ENCODE measurements at places on chromosomes 3 and 15.
A peak's percentile ranks its signal among the peaks of the same experiment; 100 is the strongest.

GRCh38 chr3:12956316-12956660, 114.9 kb upstream of the RPL32 start:
- no peak for DNase-seq

DNA sequence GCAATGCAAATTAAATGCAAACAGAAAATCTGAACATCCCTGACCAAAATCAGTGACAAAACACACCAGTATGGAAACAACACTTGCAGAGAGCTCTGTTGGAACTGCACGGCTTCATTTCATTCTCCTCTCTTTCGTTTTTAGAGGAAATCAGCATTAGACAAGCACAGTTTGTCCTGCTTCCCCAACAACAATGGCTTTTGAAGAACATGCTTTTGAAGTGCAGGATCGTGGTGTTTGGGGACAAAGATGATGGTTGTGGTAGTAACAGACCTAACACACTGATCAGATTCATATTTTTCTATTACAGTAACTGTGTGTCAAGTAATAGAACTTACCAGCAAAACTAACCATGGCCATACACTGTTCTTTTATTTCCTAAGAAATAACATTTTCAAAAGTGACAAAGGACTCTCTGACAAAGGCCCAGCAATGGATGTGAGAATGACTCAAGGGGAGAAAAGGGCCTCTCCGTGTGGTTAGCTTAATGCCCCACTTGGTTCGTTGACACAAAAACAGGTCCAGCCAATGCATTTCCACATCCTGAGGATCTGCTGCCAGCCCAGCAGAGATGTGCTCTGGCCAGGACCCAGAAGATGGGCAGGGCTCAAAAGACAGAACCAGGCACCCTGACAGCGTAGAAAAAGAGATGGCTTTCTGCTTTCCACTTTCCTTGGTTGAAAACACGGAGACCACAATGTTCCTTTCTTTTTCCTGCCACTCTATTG, 84.1 kb downstream of the CCNL1 start:
- no peak for DNase-seq

- no peak for DNase-seq
These were observed 13.9 kb downstream of the AADAC start for GRCh38 chr3:151827816-151828215.

DNA sequence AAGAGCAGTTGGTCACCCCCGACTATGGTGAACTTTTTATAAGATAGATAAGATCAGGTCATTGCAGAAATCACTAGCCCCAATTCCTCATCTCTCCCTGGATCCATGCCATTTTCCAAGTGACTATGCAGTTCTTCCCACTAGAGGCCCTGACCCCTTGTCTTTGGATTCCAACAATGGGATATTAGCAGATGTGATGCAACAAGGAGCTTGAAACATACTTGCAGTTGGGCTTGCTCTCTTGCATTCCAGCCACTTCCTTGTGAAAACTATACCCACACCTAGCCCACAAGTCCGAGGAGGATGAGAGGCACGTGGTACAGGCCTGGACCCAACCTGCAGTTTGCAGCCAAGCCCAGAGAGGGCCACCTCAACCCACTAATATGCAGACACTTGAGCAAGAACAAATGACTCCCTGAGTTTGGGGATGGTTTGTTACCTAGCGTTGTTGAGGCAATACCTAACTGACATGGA, 60.6 kb downstream of the SUCLG2 start:
- DNase-seq = no peak

DNA sequence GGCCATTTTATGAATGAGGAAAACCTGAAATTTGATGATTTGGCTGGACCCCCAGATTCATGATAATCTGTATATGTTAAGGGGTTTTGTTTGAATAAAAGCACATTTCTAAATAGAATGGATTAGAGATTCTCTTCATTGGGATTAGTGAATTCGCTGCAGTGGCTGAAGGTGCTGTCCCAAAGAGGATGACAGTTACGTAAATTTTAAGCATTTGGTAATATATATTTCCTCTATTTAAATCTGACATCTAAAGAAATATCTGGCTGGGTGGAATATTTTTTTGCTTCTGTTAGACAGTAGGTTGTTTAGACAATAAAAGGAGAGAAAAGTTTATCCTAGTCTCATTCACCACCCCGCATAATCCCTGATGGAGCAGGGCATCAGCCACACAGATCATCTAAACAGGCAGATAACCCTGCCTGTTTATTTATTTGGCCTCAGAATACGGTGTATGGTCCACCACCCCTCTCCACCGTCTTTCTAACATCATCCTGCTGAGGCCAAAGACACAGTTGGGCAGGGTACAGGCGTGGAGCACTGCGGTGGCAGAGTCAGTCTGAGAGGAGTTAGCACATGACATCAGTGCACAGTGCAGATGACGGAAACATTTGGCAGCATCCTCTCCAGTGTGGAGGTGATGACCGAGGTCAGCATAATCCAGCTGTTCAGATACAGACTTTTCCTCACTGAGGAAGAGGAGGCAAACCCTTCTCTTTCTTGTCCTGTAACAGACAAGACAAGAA, 20.4 kb upstream of the NFKBIZ start:
- DNase-seq = no peak

DNA sequence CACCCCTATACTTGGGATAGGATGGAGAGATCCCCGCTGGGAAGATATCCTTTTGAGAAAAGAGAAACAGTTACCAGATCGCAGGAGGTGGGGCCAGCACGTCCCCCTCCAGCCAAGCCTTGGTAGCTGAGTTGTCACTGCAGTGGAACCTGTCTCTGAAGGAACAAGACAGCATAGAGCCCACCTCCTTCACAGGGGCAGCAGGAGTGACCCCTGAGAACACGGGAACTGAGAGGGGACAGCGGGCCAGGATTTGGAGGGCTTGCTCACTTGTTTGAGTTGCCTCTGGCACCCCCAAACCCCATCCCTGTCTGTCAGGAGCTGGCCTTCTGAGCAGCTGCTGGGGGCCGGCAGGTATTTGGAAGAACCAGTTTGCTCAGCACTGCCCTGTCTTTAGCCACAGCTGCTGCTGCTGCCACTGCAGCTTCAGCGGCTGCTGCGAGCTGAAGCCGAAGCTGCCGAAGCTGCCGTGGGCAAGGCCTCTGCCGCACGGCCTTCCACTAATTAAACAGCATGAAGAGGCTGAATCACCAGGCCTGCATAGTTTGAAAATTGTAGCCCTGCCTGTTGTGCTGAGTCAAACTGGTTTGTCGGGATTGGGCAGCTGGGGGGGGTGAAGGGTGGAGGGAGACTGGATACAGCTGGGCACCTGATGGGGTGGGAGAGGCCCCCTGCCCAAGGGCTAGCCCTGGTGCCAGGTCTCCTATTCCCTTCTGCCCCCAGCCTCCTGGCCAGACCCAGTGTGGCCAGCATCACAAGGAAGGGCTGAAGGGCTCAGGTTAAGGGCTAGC, 4.0 kb downstream of the EPHB3 start:
- no peak for DNase-seq

GRCh38 chr15:95528920-95529319, 801.6 kb upstream of the NR2F2 start:
- no peak for DNase-seq

GRCh38 chr15:48936666-48937065, 27.1 kb downstream of the SHC4 start:
- no peak for DNase-seq

GRCh38 chr15:40115670-40116093, 7.0 kb upstream of the BMF start:
- DNase-seq = no peak

GRCh38 chr15:37007301-37007700, 93.0 kb downstream of the MEIS2 start:
- DNase-seq = no peak

GRCh38 chr15:50815958-50816590, 50.6 kb upstream of the SPPL2A start:
- no peak for DNase-seq

DNA sequence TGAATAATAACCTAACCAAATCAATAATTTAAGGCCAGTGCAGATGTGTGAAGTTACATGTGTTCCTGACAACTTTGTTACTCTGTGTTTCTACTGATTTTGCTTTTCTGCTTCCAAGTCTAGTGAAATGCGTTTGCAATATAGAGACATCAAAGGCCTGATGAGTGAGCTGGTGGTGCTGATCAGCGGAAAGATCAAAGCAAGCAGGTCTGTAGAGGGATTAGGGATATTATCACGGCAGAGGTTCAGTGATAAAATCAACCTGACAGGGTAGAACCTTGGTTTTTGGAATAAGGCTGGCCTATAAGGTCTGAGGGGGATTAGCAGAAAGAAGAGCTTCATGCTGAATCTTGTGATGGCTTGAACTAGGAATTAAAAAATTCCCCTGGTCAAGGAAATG, 111.7 kb downstream of the EDEM1 start:
- DNase-seq = no peak

- no peak for DNase-seq
These were observed 108.7 kb downstream of the RARB start for GRCh38 chr3:25536521-25537391.

DNA sequence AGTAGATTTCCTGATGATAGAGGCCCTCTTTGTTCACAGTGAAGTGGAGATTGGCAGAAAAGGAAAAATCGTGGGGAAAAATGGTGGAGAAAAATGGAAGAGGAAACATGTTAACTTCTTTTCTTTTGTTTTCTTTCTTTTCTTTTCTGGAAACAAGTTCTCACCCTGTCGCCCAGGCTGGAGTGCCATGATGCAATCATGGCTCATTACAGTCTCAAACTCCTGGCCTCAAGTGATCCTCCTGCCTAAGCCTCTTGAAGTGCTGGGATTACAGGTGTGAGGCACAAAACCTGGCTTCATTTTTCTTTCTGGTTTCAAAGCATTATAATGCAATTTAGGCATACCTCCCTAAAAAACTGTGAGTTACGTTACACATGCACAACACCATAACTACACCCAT, 464.2 kb downstream of the MECOM start:
- DNase-seq = no peak

GRCh38 chr3:70085613-70086012, 86.1 kb downstream of the SAMMSON start:
- no peak for DNase-seq

GRCh38 chr15:70246623-70247220, 149.0 kb upstream of the TLE3 start:
- DNase-seq = no peak

DNA sequence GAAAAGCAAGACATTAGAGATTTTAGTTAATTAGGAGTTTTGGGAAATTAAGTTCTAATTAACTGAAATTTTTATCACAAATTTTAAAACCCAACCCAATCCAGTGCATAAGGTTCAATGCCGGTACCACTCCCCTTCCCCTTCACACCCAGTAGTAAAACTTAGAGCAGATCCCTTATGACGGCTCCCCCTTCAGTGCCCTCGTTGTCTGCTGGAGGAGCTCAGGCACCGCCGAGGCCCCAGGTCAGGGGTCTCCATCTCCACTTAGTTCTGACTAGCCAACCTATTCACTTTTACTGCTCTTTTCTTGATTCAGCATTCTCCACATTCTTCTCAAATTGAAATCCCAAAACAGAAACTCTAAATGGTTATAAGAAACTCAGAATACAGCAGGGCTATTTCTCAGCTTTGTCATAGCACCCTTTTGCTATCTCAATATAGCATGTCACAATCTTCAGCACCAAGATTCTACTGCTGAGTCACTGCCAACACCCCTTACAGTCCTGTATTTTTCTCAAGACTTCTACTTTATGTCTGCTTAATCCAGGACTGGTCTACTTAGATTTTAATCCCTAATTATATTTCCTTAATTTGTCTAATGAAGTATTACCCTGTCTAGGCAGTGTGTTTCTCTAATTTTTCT, 39.8 kb downstream of the TUBGCP4 start:
- no peak for DNase-seq

GRCh38 chr15:57082054-57082728, 163.7 kb downstream of the TCF12 start:
- DNase-seq = no peak

- DNase-seq = no peak
These were observed 104.5 kb downstream of the NLGN1 start for GRCh38 chr3:173501931-173502489.

- DNase-seq = no peak
These were observed 138.5 kb downstream of the CPNE4 start for GRCh38 chr3:131896285-131896684.

GRCh38 chr15:89679212-89679611, at the start of gene PLIN1:
Gene PLIN1 (minus strand): TSS chr15:89679367. CDS start chr15:89677489, 1,878 bp downstream.
- no peak for DNase-seq

DNA sequence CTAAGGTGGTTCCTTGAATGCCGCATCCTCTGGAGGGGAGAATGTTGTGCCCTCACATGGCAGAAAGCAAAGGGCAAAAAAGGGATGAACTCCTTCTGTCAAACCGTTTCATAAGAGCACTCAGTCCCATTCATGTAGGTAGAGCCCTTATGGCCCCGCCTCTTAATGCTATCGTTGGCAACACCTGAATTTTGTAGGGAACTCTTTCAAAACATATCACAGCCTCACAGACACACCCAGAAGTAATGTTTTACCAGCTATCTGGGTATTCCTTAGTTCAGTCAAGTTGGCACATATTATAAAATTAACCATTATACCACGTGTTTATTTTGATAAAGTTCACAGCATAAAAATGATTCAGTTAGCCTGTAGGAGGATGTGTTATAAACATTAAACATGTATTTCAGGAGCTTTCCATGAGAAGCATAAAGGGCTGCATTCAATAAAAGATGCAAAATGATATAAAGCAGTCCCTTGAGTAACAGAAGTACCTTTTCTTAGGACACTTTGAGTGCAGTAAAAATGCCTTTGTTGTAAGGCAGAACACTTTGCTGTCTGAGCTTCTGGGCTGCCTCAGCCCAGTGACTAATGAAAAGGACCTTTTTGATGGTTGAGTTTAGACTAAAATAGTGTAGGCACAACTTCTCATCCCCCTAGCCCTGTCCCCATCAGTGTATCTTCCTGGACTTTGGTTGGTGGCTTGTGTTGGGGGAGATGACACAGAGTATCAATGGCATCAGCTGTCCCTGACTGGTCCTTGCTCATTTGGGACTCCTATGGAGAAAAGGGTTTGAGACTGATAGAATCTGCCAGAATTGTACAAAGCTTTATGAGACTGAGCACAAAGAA, 263.5 kb upstream of the TPRG1 start:
- DNase-seq = no peak

GRCh38 chr15:62068071-62068809, 1.5 kb downstream of the C2CD4A start:
- no peak for DNase-seq

DNA sequence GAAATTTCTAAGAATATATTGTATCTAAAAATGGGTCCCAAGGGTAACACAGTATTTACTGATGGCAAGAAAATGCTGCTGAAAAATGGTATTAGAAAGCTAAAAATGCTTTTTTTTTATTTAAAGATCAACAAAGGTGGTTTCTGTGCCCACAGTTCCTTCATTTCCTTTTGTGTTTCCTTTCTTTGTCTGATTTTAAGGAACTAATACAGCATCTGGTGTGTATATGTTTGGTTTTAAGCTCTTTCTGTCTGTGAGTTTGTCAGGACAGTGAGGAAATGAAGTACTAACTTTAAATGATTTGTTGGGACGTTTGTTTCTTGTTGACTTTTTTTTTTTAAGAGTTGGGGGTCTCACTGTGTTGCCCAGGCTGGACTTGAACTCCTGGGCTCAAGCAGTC, 38.2 kb downstream of the RASA2 start:
- no peak for DNase-seq

GRCh38 chr3:111712294-111713167, 117.4 kb upstream of the ZBED2 start:
- peak; percentile 6 for DNase-seq

All from activated naive CD4-positive, alpha-beta T cell (primary cell).